K562 (cell line): ENCODE measurements at places on chromosomes 16 and 17. TPM values are rescaled to one million over a fixed set of nuclear protein-coding genes. Genes with fewer than 3 reads are reported as not detected.

- no peak for DNase-seq
Observed at GRCh38 chr16:50274326-50275097, 8.2 kb downstream of the ADCY7 start.

DNA sequence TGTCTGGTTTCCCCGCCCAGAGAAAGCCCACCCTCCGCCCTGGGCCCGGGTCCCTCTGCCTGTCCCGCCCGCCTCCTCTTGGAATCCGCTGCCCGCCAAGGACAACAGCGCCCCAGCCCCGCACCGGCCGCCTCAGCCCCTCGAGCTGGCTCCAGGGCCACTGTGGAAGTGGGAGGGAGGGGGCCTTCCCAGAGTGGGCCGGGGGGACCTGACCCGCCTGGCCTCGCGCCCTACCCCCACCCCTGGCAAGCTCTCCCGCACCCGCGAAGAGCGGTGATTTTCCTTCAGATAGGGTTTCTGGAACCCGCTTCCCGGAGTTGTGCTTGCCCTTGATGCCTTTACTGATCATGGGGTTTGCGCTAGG, 2.3 kb upstream of the CBX8 start:
- no peak for DNase-seq

DNA sequence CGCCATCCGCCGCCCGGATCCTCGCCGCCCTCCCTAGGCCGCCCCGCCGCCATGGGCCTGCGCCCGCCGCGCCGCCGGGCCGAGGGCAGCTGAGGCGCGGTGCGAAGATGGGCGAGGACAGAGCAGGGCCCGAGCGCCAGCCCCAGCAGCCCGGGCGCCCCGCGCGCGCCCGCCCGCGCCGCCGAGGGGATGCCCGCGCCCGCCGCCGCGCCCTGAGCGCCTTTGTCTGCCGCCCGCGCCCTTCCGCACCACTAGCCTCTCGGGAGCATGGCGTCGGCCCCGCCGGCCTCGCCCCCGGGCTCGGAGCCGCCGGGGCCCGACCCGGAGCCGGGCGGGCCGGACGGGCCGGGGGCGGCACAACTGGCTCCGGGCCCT, 278 bp downstream of the RAB11FIP3 start:
- no peak for DNase-seq

- DNase-seq = no peak
Observed at GRCh38 chr17:47076171-47076570, 97.1 kb upstream of the RPRML start.

DNA sequence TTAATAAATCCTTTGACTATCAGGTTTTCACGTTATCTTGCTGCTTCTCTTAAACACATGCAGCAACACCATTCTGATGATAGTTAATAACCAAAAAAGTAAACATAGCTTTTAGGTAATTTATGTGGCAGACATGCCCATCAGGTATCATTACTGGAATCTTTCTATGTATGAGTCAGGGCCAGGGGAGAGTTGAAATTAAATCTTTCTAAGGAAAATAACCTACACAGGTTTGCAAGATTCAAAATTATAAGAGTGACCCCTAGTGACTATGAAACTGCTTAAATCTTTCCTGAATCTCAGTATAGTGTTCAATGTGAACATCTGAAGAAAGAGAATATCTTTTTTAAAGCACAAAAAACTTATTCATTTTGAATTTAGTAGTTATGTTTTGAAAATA, 666.6 kb downstream of the CDH11 start:
- DNase-seq = no peak

- no peak for DNase-seq
Observed at GRCh38 chr17:38981636-38982035, 14.4 kb upstream of the FBXO47 start.

DNA sequence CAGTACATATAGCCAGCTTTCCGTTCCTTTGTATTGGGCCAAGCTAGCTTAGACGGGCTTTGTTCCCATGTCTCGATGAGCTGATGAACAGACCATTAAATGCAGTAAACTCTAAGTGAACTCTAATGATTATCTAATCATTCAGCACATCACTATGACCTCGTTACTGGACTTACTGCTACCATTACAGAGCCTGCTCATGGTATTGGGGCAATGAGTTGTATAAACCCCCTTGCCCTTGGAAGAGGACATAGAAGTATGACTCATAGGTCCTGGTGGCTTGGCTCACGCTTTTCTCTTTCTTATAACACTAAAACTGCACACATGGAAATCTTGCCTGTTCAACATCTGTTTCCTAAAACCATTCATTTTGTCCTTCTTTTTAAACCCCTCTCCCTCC, 93.6 kb upstream of the DYNLRB2 start:
- no peak for DNase-seq

DNA sequence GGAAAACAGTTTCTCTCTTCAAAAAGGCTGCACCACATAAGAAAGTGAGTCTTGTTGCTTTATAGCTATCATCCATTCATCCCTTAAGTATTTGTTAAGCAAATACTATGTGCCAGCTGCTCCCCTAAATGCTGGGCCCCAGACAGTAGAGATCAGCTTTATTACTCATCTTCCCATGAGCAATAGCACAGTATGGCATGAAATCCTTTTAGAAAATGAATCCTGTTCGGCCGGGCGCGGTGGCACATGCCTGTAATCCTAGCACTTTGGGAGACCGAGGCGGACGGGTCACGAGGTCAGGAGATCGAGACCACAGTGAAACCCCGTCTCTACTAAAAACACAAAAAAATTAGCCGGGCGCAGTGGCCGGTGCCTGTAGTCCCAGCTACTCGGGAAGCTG, 99.5 kb downstream of the MYO1D start:
- DNase-seq = no peak

DNA sequence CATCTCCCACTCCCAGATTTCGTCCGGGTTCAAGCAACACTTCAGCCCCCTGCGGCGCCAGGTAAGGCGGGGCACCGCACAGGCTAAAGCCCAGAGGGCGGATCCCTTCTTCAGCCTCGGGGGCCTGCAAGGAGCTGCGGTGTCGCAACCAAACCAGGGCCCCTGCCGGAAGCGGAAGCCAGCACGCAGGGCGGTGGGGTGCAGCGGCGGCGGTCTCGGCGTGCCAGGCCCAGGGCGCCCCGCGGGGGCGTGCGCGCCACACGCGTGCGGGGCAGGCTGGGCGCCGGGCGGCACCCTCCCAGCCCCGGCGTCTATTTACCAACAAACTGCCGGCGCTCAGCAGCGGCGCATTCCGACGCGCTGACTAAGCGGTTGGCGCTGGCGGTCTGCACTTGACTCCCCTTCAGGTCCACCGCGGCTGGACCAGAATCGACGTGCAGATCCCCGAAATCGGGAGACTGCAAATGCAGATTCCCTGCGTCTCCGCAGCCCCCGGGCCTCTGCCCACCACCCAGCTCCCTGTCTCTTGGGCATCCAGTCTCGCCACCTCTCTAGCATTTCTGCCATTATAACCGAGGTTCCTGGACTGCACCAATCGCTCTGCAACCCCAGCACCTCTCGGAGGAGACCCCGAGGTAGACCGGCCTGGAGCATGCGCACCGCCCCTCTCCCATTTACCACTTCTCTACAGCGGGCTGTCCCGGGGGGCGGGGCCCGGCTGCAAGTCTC, 421 bp upstream of the DLX4 start:
- DNase-seq = peak; percentile 89

GRCh38 chr17:27959382-27959709, 66.2 kb upstream of the LYRM9 start:
- DNase-seq = no peak

- DNase-seq = no peak
Observed at GRCh38 chr16:63018581-63019223, 982.5 kb upstream of the CDH8 start.

DNA sequence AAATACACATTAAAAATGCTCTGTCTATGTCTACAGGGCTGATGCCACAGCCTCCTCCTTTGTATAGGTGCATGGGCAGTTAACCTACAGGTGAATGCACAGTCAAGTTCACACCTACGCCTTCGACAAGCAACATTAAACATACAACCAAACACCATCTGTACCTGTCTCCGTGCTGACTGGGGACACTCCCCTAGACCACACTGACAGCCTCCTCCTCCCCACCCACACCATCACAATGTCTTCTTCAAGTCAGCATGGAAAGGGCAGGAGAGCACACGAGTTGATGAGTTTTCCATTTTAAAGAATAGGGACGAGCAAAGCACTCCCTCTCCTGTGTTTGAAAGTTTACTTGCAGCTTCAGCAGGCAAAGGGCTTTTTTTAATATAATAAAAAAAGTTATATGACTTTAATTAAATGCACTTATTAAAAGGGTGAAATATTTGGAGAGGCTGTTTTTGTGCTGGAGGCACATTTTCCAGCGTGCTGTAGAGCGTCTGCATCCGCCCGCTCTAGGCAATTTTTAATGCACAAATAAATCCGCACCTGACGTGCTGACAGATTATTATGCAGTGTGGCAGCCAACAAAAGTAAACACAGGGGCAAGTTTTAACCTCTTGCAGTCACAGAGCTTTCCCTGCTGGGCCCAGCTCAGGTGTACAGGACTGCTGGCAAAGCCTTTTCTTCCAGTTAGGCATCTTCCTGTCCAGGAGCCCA, 367.9 kb downstream of the SOX9 start:
- no peak for DNase-seq

DNA sequence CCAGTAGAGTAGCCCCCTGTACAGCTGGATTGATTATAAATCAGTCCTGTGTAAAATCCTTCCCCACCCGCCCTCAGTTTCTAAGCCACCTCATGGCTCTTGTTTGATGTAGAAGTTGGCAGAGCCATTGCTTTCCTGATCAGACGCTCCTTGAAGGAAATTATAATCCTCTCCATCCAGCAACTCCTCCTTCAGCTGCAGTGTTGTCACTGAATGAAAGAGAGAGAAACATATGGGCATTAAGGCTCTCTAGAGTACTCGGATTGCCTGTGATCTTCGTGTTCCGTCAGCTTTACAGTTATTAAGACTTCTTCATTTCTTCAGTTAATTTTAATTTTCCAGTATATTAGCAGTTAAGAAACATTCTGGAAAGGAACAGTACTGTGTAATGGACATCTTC, 14.3 kb downstream of the NME2 start:
- DNase-seq = no peak

- no peak for DNase-seq
Observed at GRCh38 chr17:83148317-83149028, 69.1 kb downstream of the METRNL start.

DNA sequence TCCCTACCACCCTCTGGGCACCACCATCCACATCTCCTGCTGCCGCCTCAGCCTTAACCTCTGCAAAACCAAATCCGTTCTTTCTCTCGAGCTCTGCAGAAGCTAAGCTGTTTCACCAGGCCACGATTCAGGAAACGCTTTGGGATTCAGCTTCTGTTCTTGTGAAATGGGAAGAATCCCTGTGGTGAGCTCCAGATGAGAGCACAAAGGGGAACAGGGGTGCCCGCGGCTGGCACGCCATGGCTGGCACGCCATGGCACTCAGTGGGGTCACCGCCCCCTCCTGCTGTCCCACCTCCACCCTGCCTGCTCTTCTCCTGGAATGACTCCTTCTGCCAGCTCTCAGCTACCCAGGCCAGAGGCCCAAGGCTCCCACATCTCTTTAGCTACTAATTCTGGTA, 5.7 kb downstream of the QPRT start:
- DNase-seq = no peak

GRCh38 chr16:1310832-1311200, 1.4 kb downstream of the UBE2I start:
- DNase-seq = no peak

GRCh38 chr17:12463102-12463501, 202.6 kb upstream of the MYOCD start:
- DNase-seq = no peak

GRCh38 chr16:81652798-81653505, 126.1 kb upstream of the PLCG2 start:
- no peak for DNase-seq

The TPPP3 gene
- polyA plus RNA-seq = 0.50 and 0.92 TPM in 2 replicates

The DHRS11 gene
- 87.3 and 100 TPM in 2 replicates for polyA plus RNA-seq

The EFNB3 gene
- polyA plus RNA-seq = not detected in 2 replicates

The SLFN11 gene
- polyA plus RNA-seq = not detected in 2 replicates

The DCAKD gene
- polyA plus RNA-seq = 23.5 and 24.8 TPM in 2 replicates

The ANKFN1 gene
- 0.16 and 0.19 TPM in 2 replicates for polyA plus RNA-seq

The METRNL gene
- polyA plus RNA-seq = 19.5 and 23.5 TPM in 2 replicates

The GNG13 gene
- not detected in 2 replicates for polyA plus RNA-seq

The AXIN2 gene
- 1.2 and 1.6 TPM in 2 replicates for polyA plus RNA-seq

The EXOC3L1 gene
- not detected in 2 replicates for polyA plus RNA-seq

The KCNH6 gene
- polyA plus RNA-seq = not detected in 2 replicates

The NPIPB9 gene
- polyA plus RNA-seq = 1.2 TPM in 1 of 2 replicates, not detected in the other

The DNAI2 gene
- not detected in 2 replicates for polyA plus RNA-seq
